CD4-positive, alpha-beta T cell treated with Interleukin-17A for 1 hour (primary cell): ENCODE measurements at places on chromosomes 3 and 15.

DNA sequence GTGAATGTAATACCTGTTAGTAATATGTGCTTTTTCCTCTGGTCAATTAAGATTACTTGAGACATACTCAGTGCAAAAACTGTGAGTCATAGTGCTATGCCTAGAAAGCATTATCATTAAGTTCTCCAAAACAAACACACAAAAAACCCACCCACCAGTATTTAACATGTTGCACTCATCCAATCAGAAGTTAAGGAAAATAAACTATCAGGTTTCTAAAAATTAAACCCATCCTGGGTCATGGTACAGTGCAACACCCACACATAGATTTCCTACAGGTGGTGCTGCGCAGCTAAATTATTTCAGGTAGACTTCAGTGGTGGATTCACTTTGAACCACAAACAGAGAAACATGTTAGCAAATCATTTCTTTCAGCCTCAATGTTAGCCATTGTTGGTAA, 264.4 kb upstream of the VEPH1 start:
- no peak for DNase-seq

GRCh38 chr3:14319654-14320182, 82.7 kb upstream of the SLC6A6 start:
- peak; percentile 21 for DNase-seq

GRCh38 chr3:45549961-45550360, 44.6 kb upstream of the LIMD1 start:
- no peak for DNase-seq

- no peak for DNase-seq
Measured at GRCh38 chr3:165830746-165831145, 6.5 kb downstream of the BCHE start.

GRCh38 chr3:67416703-67417102, 237.7 kb downstream of the SUCLG2 start:
- no peak for DNase-seq

GRCh38 chr15:100665570-100665969, 63.2 kb downstream of the ASB7 start:
- DNase-seq, result no peak

GRCh38 chr3:13583251-13584180, 34.6 kb downstream of the FBLN2 start:
- no peak for DNase-seq

- DNase-seq, result peak; percentile 65
Measured at GRCh38 chr15:45635191-45635638, 386 bp downstream of the SQOR start.

- no peak for DNase-seq
Measured at GRCh38 chr15:68042156-68042854, 11.8 kb upstream of the PIAS1 start.
